Stimulated activated CD4-positive, alpha-beta T cell treated with anti-CD3 and anti-CD28 coated beads, Interleukin-4, amount 100 ng/mL, for 24 hours (primary cell): ENCODE measurements at places on chromosomes 2 and 18.

- DNase-seq, result no peak
These were observed 1590.0 kb upstream of the LRRTM1 start for GRCh38 chr2:81894451-81894990.

DNA sequence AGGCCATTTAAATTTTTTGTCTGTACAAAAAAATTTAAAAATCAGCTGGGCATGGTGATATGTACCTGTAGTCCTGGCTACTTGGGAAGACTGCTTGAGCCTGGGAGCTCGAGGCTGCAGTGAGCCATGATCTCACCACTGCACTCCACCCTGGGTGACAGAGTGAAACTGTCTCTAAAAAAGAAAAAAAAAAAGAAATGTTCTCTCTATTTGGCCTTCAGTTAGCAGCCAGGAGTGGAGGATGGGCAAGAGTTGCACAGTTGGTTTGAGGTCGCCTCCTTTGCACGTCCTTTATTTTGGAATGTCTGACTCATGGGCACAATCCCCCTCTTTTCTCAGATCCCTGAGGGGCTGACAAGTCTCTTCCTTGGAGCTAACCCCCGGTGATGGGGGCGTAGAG, 26.3 kb downstream of the ITM2C start:
- DNase-seq, result no peak

DNA sequence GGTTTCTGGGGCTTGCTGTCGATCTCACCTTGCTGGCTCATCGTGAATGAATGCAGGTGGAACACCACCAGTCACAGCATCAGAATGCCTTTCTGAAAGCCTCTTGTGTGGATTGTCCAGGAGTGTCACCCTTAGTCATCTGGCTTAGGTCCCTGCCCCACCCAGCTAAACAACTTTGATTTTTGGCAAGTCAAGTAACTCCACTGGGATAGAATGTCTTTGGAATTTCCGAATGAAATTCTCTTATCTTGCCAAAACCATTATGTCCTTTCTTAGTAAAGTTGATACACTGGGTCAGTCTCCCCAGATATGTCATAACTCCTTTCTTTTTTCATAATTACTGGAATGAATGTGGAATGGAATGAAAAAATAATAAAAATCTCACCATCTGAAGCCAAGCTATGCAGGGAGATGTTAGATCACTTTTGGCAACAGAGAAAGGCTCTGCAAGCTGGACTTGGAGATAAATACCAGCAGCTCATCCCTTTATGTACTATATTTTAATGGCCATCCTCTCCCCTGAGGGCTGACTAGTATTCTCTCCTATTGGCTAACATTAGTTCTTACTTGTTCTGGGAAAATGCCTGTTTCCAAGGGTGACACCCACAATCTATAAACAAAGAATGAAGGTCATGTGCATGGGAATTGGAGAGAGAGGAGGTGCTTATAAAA, 35.4 kb downstream of the INSIG2 start:
- no peak for DNase-seq

DNA sequence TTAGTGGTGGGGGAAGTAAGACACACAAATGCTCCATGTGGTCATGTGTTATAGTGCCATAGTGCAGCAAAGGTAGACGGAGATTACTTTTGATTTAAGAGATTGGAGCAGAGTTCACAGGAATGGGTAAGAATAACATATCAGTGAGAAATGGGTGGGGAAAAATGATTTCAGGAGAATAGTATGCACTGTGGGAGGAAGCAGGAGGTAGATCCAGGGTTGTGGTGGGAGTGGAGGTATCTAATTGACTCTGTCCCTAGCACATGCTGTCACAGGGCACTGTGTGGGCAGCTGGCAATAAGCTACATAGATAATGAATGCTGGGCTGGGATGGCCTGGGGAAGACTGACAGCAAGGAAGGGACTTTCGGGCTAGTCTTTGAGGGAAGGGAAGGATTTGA, 65.3 kb downstream of the STAT1 start:
- no peak for DNase-seq

DNA sequence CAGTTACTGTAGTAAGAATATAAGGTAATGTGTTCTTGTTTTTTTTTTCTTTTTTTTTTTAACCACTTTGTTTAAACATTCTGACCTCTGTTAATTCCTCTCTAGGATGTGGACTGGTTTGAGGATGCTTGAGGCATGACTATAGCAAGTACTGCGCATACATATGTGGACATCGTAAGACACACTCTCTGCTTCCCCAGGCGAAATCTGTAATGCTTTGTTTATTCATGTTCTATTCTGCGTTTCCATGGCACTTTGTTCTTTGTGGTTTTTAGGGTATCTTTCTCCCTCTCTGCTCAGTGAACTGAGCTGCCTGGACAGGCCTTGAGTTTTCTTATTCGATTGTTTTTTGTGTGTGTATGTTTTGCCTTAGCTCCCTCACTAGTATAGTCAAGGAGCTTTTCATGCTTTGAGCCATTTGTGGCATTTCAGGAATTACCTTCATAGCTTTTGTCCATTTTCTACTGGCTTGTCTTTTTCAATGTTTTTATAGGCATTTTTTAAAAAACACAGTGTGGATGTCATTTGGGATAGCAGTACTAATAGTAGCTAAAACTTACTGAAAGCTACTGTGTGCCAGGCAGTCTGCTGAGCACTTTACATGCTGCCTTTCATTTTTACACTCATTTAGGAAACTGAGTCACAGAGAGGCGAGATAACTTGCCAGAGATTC, 1.9 kb upstream of the SH3BP4 start:
- no peak for DNase-seq
